Right renal cortex interstitium (tissue), 3 donors: ENCODE measurements at places on chromosomes 6 and 20. TPM values are rescaled to one million over a fixed set of nuclear protein-coding genes. Genes with fewer than 3 reads are reported as not detected.

Gene NRN1
- polyA plus RNA-seq: 5.9 TPM

Gene POM121L2
- polyA plus RNA-seq: not detected

Gene GSTA2
- polyA plus RNA-seq: 0.25 TPM

Gene SLC13A3
- 9.0 TPM for polyA plus RNA-seq

Gene MYCT1
- polyA plus RNA-seq: 20.0 TPM

Gene ELOVL4
- 3.2 TPM for polyA plus RNA-seq

Gene SLC52A3
- 5.8 TPM for polyA plus RNA-seq

Gene RNF182
- 3.4 TPM for polyA plus RNA-seq

GRCh38 chr6:154613137-154613676 lies 102.7 kb upstream of the CNKSR3 start:
- DNase-seq: no peak

DNA sequence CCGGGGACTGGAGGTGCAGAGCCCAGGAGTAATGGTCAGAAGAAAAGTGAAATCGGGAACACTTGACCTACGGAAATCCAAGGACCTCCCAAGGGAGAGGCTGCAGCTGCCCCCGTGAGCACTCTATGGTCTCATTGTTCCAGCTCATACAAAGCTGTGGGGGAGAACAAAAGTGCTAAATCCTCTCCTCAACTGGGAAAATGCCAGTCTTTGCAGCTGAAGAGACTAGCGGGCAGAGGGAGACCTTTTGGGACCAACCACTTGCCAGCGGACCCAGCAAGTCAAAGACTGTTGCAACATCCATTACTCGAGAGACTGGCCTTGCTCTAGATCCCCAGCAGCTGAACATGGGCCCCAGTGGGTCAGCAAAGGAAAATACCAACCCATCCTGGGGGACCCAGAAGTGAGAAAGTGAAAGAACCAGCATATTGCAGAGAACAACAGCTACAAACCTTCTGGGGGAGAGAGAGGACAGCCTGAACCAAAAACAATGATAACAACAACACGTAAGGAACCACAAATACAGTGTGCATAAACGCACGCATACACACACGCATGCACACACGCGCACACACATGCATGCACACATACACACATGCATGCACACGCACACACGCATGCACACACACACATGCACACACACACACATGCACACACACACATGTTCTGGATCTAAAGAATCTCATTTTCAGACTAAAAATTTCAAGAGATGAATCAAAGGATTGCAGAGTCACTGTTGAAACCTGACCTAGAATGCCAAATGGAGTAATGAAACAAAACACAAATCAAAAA lies 24.7 kb upstream of the ELMO2 start:
- DNase-seq: no peak

GRCh38 chr20:4817230-4817671 lies 95.5 kb downstream of the PRND start:
- no peak for DNase-seq

DNA sequence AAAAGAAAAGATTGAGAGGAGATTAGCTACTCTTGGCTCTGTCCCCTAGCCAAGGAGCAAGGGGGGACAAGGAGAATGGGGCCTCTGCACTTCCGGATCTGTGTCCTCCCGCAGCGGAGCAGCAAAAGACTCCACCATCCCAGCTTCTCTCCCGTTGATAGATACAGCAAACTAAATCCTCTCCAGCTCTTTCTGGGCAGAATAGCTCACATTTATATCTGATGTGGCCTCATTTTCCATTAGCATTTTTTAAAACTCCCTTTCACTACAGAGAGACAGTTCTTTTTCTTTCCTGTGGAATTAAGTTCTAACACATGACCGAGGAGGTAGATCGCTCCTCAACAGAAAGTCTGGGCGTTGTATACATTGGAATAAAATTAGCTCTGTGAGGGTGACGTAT lies 260.9 kb upstream of the SOX4 start:
- no peak for DNase-seq

GRCh38 chr6:46674410-46674809 lies 13.3 kb upstream of the TDRD6 start:
- no peak for DNase-seq

DNA sequence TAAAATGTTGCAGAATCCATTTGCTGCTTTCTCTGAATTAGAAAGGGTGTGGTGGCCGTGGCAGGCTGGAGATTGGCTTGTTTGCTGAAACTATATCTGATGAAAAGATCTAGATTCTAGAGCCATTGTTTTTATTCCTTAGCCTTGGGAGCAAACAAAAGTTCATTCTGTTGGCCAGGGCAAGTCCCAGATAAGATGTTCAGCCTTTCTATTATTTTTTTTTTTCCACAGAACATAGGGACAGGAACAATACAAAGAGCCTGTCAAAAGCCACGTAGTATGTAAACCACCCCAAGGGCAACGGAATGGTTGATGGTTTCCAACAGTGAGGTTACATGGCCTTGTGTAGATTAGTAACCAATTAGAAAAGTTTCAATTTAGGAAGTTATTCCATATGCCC lies 119.9 kb upstream of the SLC22A16 start:
- no peak for DNase-seq

DNA sequence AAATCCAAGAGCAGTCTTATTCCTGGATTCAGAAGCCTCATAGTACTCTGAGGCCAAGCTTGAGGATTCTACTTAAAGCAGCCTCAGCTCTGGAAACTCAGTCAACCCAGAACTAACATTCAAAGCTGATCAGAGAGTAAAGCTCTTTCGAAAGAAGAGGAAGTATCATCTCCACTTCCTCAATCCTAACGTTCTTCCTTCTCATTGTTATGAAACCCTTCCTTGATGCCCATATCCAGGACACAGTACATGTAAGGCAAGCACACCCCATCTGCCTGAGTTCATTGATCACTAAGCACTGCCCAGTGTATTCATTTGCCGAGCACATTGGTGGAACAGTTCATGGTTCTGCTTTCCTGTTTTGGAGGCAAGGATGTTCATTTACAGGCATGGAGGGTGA lies at the start of gene IPCEF1:
IPCEF1 (minus strand) TSS at position 114 of the 400 bp plus-strand sequence. CDS start 90,856 bp downstream, outside the sequence.
- no peak for DNase-seq

DNA sequence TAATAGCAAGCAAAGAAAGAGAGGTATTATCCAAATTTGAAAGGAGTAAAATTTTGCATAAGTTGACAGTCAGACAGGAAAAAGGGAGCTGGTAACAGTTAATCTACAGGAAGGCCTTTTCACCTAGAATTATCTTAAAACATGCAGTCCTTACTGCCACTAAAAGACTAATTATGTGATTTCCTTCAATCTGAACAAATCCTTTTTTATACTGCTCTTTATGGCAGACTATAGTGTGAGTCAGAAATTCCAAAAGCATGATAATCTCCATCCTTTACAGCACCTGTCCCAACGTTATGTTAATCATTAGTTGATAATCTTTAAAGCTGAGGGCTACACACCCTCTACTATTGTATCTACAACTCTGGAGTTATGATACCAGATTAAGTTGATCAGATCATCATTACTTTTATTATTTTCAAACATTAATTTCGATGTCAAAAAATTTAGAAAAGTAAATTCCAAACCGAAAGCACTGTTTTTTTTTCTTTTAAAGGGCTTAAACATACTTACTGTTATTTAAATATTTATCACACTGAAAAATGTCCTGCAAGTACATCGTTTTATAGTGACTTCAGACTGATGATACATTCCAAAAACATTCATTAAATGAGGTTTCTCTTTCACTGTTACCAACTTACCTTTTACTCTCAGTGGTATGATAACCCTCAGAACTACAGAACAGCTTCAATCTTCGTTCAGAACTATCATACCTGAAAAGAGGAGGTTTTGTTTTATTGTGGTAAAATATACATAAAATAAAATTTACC lies 33.2 kb upstream of the AKAP7 start:
- no peak for DNase-seq

DNA sequence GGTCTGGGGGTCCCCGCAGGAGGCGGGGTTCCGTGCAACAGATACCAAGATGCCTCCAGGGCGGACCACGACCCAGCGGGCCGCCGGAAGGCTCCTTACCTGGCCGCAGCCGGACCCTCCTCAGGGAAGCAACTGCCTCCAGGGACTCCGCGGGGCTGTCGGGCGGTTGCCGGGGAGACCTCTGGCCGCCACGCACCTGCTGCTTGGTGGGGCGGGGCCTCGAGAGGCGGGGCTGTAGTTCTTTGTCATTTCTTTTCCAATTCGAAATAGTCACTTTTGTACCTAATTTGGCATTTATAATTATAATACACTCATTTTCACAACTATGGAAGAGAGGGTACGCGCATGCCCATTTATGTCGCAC lies 647 bp downstream of the AK9 start:
- DNase-seq: peak; percentile 41

DNA sequence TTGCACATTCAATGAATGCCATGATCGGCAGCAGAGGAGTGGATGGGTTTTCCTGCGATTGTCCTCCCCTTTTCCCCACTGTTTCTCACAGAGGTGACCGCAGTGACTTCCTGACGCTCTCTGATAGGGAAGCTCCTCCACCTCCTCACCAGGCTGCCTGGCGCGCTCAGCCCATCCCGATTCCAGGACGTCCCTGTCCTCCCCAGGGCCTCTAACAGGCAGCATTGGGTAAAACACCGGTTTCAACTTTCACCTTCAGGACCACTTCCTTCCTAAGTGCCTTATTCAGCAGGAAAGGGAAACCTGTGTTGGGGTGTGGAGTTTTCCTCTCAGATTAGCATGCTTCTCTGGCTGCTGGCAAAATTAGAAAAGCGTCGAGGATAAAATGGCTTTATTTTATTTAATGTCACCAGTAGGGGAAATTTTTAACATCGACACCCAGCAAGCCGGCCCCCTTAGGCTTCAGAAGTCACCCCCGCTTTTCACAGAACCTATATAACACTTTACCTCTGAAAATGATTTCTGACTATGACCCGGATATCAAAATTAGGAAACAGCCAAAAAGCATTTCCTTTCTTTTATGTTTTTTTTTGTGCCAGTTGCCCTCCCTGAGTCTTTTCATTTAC lies 570.4 kb upstream of the GJE1 start:
- DNase-seq: peak; percentile 13

- no peak for DNase-seq
Measured at GRCh38 chr20:24963672-24964505, 14.8 kb downstream of the CST7 start.

DNA sequence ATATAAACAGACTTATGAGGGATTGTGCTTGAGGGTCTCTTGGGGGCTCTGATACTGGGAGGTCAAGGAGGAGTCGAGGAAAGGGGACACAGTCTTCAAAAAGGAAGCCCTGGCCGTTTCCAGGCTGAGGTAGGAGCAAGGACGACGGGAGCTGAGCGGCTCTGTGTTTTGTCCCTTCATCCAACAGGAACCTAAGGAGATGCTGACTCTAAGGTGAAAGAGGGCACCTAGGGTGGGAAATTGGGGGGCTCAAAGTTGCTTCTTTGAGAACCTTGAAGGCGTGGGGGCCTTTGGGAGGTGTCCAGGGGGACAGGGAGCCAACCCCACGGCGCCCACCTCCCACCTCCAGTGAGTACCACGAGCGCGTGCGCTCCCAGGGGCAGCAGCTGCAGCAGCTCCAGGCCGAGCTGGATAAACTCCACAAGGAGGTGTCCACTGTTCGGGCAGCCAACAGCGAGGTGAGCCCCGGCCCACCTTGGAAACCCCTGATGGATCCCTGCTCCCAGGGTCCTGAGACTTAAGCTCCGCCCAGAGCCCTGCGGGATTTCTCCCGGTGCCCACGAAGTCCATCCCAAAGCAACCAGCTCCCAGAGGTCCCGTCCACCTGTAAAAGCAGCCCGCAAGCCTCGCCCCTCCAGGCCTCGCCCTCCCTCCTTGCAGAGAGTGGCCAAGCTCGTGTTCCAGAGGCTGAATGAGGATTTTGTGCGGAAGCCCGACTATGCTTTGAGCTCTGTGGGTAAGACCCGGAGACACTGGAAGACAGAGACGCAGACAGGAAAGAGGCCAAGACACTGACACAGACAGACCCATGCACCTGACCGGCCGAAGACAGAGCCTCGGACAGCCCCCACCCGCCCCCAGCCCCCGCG lies 2.9 kb downstream of the SPAG4 start:
- no peak for DNase-seq

DNA sequence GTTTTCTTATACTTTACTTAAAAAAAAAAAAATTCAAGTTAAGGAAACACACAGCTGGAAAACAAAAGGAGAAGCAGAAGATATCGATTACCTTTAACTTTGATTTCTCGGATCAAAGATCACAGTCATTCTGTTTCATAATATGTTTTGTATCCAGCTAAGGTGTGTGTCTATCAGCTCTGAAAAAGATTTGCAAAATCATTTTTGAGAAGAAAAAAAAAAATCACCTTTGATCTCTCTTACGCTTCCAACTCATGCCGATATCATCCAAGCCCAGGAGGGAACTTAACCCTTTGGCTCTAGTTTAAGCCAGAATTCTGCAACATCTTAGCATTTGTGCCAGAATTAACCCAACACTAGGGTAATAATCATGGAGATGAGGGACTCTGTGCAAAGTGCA lies 144.0 kb downstream of the NFATC2 start:
- DNase-seq: no peak

DNA sequence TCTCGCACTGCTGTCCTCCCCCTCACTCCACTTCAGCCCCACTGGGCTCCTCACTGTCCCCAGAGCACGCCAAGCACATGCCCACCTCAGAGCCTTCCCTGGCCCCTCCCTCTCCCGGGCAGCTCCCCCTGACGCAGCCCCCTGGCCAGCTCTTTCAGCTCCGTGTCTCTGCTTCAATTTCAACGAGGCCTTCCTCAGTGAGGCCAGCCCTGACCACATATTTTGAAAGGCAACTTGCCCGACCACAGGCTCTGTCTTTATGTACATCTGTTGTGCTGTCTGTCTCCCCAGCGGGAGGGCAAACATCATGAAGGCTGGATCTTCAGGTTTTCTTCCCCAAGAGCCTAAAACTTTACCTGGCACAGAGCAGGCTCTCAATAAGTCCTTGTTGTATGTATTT lies 44.6 kb downstream of the JPH2 start:
- no peak for DNase-seq

GRCh38 chr6:118735320-118735719 lies 83.9 kb upstream of the CEP85L start:
- no peak for DNase-seq

DNA sequence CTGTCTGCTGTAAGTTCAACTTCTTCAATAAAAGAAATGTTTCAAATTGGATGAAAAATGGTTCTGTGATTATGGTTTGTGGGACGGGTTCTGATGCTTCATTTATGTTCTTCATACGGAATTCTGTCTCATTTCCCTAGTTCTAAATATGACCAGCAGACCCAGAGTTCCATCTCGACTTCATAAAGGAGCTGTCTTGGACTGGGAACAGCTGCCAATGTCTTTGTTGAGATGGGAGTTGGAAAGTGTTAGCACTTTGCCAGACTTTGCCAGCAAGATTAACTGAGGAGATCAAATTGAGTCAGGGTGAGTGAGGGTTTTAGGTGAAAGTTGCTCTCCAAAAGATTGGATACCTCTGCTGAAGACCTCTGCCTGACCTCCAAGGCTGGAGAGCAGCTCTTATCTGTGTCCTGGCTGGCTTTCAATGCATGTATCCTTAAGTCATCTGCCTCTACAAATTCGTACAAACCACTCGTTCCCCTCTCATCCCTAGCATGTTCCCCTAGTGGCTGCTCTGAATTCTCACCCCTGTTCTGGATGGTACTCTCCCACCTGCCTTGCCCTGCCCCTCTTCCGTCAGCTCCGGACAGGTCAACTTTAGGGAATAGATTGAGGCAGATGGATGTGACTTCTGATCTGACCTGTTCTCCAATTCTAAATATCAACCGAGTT lies at the start of gene EFCAB8:
EFCAB8 (plus strand) TSS at position 223 of the 672 bp plus-strand sequence. CDS start 4,870 bp downstream, outside the sequence.
- DNase-seq: no peak

- DNase-seq: no peak
Measured at GRCh38 chr20:29878777-29879442, 1378.6 kb upstream of the DEFB115 start.
